ENCODE measurements at places on chromosomes 16 and 17.
A peak's percentile ranks its signal among the peaks of the same experiment; 100 is the strongest.

DNA sequence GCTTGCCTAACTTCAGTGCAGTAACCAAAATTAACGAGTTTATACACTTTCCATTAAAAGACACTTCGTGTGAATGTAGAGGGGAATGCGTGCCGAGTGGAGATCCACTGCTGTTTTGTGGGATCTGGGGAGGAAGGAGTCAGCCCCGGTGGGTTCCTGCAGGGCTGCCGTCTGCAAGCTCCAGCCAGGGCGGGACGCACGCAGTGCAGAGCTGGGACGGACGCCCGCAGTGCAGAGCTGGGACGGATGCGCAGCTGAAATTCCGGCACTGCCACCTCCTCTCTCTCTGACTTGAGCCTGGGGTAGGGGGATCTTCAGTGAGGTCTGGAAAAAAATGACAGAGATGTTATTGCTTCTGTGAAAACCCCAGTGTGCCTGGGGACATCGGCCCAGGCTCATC is 16.5 kb upstream of the ZC3H18 start:
- no peak for DNase-seq

GRCh38 chr17:77432034-77432661 is 291.4 kb downstream of the SEC14L1 start:
- DNase-seq: no peak

DNA sequence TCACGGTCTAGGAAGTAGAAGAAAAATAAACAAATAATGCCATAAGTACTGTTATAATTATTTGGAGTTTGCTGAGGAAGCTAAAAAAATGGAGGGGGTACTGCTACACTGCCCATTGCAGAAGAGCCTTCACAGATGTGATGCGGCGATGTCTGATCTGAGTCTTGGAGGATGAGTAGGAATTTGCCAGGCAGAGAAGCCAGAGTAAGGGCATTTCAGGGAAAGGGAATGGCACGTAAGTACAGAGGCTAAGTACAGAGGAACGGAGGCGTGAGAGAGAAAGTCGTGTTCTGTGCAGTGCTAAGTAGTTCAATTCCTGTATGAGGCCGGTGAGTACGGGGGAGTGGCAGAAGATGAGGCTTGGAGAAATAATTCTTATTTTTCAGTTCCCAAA is 741 bp upstream of the GRB2 start:
- no peak for DNase-seq

GRCh38 chr16:67749436-67750078 is 30.4 kb upstream of the GFOD2 start:
- DNase-seq: no peak

- DNase-seq: no peak
Observed at GRCh38 chr17:82317394-82318168, at the start of gene CD7. Gene CD7 (minus strand): TSS chr17:82317608. CDS start chr17:82317495, 113 bp downstream.

GRCh38 chr16:28558456-28558855 is 4.7 kb downstream of the SGF29 start:
- DNase-seq: no peak

- DNase-seq: peak; percentile 56
Observed at GRCh38 chr17:38871247-38872015, 1.6 kb downstream of the LASP1 start.

GRCh38 chr16:71929048-71929447 is 33.7 kb downstream of the IST1 start:
- no peak for DNase-seq

GRCh38 chr17:39352511-39352910 is 48.9 kb downstream of the FBXL20 start:
- no peak for DNase-seq

DNA sequence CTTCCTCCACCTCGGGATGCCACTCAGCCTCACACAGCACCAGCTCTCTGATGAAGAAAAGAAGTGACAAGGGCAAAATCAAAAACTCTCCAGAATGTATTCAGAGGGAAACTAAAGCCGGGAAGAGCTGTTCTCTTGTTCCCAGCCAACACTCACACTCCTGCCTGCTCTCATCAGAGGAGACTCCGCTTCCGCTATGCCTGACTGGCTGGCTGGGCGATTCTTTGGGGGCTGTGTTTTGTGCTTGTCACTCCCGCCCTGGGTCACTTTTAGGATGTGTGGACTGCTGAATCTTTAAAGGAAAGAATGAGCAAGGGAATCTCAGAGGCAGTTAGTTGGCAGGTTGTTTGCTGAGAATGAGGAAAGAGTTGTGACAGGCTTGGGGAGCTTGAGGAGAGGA is 54.6 kb upstream of the TBX2 start:
- DNase-seq: no peak

DNA sequence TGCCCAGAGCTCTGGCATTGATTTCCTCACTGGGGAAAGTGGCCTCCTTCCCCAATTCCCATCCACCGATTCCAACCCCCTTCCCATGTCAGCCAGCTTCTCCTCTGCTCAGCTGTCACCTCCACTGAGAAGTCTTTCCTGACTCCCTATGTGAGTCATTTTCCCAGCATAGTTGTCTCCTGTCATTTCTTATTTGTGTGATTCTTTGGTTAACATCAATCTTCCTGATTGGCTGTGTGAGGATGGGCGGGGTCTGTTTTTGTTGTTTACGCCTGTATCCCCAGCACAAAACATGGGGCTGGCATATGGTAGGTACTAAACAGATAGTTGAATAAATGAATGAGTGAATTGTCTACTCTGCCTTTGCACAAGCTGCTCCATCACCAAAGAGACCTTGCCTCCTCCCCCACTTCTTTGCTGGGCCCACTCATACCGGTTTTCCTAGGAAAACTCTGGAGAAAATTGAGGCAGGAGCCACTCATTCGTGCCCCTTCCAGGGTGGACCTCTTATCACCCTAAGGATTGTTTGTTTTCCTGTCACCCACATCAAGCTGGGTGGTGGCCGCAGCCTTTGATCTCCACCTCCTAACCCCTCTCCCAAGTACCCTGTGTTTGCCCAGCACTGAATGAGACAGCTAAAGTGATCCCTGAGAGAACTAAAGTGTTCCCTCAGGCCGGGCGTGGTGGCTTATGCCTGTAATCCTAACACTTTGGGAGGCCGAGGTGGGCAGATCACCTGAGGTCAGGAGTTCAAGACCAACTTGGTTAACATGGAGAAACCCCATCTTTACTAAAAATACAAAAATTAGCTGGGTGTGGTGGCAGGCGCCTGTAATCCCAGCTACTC is 1.2 kb upstream of the GRB7 start:
- DNase-seq: no peak

Data from stimulated activated CD8-positive, alpha-beta memory T cell treated with anti-CD3 and anti-CD28 coated beads, Interleukin-7, amount 100 ng/mL, for 24 hours (primary cell).